ENCODE measurements at places on chromosomes 2 and 18.

DNA sequence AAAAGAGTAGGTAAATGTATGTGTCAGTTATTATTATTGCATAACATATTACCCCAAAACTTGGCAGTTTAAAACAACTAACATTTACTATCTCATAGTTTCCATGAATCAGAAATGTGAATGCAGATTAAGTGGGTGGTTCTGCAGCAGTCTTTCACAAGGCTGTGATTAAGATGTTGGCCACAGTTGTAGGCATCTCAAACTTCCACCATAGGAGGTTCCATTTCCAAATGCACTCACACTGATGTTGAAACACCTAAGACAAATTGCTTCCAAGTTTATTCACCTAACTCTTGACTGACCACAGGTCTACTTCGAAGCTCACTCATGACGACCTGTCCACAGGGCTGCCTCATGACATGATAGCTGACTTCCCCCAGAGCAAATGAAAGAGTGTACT is 360.8 kb downstream of the GRB14 start:
- no peak for DNase-seq

GRCh38 chr2:237779521-237779920 is 19.1 kb upstream of the RBM44 start:
- no peak for DNase-seq

DNA sequence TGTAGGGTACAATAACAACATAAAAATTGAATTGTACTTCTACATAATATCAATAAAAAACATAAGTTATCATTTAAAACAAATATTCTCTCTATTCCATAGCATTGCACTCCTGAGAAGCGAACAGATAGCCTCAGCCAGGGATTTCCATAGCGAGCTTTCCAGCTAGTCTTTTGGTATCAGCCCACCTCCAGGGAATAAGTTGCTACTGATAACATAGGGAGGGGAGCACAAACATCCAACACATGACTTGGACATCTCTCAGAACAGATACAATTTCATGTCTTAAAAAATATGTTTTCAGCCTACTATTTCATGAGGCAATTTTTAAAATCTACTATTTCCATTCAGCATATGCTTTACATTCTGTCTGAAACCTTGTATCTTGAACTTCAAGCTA is 804.4 kb upstream of the RAB6C start:
- DNase-seq, result no peak

DNA sequence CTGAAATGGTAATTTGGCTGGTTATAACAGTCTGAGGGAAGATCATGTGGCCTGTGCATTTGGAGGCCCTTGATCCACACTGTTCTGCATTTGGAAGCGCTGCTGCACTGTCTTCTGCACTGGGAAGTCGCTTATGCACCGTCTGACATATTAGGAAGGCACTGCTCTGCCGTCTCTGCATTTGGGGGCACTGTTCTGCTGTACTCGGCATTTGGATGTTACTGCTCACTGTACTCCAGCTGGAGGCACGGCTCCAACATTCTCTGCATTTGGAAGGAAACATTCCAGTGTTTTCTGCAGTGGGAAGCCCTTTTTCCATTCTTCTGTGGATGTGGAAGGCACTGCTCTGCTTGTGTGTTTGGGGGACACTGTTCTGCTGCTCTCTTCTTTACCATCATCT is 9.6 kb upstream of the PROM2 start:
- no peak for DNase-seq

DNA sequence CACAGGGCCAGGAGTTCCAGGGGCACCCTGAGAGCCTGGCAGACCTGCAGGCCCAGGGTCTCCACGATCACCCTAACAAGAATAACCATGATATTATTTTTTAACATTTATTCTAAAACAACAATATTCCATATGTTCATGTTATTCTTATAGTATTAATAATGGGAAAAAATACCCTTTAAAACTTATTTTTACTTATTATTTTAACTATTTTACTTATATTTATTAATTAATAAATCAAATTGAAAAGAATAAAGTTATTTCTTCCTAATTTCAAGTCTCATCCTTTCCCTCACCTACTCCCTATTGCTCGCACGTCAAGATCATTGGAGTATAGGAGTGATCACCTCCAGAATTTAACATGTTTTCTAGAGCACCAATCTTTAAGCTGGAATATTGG is 71.7 kb downstream of the COL3A1 start:
- no peak for DNase-seq

- DNase-seq, result no peak
These were observed 38.2 kb downstream of the SLC66A2 start for GRCh38 chr18:79912994-79913831.

GRCh38 chr2:238635647-238636051 is 208.9 kb downstream of the ASB1 start:
- no peak for DNase-seq

DNA sequence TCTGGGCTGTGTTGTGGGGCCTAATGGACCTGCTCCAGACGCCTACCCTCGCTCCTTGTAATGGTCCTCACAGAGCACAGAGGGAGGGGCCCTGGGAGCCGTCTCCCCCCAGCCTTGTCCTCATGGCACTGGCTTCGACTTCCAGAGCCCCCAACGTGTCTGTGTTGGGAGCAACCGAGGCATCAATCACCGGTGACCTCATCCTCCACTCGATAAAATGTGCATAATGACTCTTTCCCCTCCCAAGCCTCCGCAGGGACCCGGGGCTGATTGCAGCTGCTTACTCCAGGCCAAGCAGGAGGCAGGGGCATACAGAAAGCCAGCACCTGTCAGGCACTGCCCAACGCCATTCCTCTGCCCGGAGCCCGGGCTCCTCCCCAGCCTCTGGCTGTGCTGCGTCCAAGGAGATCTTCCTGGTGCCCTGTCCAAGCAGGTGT is 271.7 kb downstream of the NDUFA10 start:
- no peak for DNase-seq

DNA sequence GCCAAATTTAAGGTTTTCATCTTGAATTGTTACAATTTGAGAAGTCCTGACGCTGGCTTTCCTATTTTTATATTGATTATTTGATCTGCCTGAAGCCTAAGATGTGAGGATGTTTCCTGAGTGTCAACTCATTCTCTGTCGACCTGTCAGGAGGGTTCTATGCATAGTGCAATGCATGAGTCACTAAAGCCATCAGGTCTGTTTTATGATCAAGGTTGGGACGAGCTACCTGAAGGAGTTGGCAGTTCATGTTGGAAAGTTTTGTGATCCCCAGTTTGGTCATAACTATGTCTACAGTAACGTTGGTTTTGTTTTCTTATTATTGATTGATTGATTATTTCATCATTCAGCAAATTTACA is 71.2 kb downstream of the NABP1 start:
- no peak for DNase-seq

DNA sequence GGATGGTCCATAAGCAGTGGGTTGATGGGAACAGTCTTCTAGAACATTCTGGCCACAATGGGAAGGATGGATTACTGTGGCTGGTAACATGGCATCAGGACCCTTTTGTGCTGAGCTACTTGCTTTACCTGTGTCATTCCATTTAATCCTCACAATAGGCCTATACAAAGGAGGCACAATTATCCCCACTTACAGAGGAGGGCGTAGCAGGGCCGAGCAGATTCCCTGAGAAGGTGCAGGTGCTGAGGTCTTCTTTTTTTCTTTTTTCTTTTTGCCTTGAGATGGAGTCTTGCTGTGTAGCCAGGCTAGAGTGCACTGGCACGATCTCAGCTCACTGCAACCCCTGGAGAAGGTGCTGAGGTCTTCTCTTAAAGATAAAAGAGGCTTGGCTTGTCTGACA is 6.7 kb upstream of the LRRC30 start:
- DNase-seq, result no peak
